ENCODE measurements at places on chromosomes 2 and 18. TPM values are rescaled to one million over a fixed set of nuclear protein-coding genes. Genes with fewer than 3 reads are reported as not detected.

DSG3 gene
- total RNA-seq, result 0.02 TPM

DPY30 gene
- total RNA-seq, result 108 TPM

DHRS9 gene
- 3.3 TPM for total RNA-seq

CLHC1 gene
- 1.9 TPM for total RNA-seq

KYNU gene
- total RNA-seq, result 216 TPM

GMPPA gene
- 36.9 TPM for total RNA-seq

MEIS1 gene
- 1.6 TPM for total RNA-seq

LYG1 gene
- 1.7 TPM for total RNA-seq

DSC3 gene
- 1.1 TPM for total RNA-seq

ATG9A gene
- 41.9 TPM for total RNA-seq

PREPL gene
- 18.7 TPM for total RNA-seq

KCNIP3 gene
- total RNA-seq, result 2.3 TPM

CREB1 gene
- total RNA-seq, result 17.8 TPM

DTNA gene
- 0.35 TPM for total RNA-seq

IL36G gene
- total RNA-seq, result not detected

PJVK gene
- total RNA-seq, result 1.4 TPM

TACR1 gene
- total RNA-seq, result 0.03 TPM

COX5B gene
- 325 TPM for total RNA-seq

CDH7 gene
- total RNA-seq, result not detected

ACOXL gene
- not detected for total RNA-seq

IHH gene
- total RNA-seq, result 0.74 TPM

EDAR gene
- total RNA-seq, result 0.05 TPM

TMEM182 gene
- 5.6 TPM for total RNA-seq

ANKRD29 gene
- 13.8 TPM for total RNA-seq

GALNT3 gene
- total RNA-seq, result not detected

SIX2 gene
- total RNA-seq, result 2.8 TPM

LYPD1 gene
- total RNA-seq, result 17.1 TPM

PSD4 gene
- 12.6 TPM for total RNA-seq

TMEM247 gene
- not detected for total RNA-seq

SLC38A11 gene
- 0.02 TPM for total RNA-seq

CABLES1 gene
- 14.0 TPM for total RNA-seq

DSC2 gene
- total RNA-seq, result 1.00 TPM

PMAIP1 gene
- 14.5 TPM for total RNA-seq

KCTD1 gene
- 35.8 TPM for total RNA-seq

ASB18 gene
- not detected for total RNA-seq

GAREM1 gene
- 5.6 TPM for total RNA-seq

PUS10 gene
- total RNA-seq, result 2.0 TPM

CFAP221 gene
- 0.14 TPM for total RNA-seq

All from A549 treated with AZD2906 at 1 μM for 4 hours (cell line).